NCI-H1930 (cell line): ENCODE measurements at places on chromosomes 1 and 21.

GRCh38 chr1:115978292-115978941 lies 2.1 kb downstream of the SLC22A15 start:
- no peak for DNase-seq

DNA sequence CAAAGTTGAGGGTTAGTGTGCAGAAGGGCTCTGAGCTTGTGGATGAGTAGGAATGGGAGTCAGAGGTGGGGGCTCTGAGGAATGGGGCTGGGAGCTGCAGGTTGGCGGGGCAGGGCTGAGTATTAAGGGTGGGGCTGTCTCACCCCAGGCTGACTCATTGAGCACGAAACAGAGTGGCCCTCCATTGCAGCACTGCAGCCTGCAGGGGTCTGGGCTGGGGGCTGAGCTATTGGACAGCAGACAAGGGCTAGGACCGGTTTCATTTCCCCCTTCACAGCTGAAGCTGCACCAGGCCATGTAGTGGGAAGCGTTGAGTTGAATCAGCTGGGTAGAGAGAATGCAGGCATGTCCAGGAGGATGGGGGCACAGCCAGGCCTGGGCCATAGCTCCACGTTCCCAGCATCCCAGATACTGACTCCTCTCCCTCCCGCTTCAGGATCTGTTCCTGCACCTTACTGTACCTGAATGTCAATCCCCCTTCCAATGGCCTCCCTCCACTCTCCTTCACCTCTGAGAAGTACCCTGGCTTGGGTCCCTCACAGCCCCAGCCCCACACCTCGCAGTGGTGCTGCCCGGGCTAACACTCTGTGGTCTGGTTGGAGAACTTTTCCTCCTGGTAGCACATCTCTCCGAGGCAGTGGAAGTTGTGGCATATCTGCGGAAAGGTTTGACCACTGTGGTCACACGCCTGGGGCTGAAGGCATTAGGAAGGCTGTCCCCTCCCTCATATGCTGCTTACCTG lies 4.4 kb upstream of the INPP5B start:
- no peak for DNase-seq

DNA sequence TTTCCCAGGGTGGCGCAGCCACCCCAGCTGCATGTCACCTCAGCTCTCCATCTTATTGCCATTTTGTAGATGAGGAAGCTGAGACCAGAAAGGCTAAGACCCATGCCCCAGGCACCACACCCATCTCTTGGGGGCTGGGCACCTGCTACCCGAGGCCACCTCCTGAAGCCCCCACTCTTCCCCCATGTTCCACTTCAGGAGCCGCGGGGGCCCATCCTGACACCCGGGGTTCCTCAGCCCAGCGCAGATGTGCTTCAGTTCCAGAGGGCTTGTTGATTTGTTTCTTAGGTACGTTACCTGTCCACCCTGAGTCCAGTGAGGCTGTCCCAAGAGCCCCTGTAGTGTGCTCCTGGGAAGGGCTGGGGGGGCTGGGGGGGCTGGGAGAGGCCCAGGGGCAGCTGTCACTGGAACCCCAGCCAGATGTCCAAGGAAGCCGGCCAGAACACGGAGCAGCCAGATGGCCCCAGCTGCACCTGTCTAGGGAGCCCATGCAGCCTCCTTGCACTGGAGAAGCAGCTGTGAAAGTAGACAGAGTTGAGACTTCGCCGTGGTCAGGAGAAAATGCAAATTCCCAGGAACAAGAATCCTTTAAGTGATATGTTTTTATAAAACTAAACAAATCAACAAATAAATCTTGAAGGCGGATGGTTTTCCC lies 17.1 kb upstream of the CCDC27 start:
- DNase-seq = no peak

- DNase-seq = no peak
Observed at GRCh38 chr1:19495000-19495656, 9.8 kb upstream of the CAPZB start.

- no peak for DNase-seq
Observed at GRCh38 chr1:81880781-81881180, 80.0 kb downstream of the ADGRL2 start.

- DNase-seq = no peak
Observed at GRCh38 chr1:93820554-93821422, 58.2 kb downstream of the DNTTIP2 start.

- DNase-seq = no peak
Observed at GRCh38 chr1:184187097-184187496, 135.6 kb downstream of the TSEN15 start.

- DNase-seq = no peak
Observed at GRCh38 chr1:45187725-45188124, 18.7 kb downstream of the ZSWIM5 start.

DNA sequence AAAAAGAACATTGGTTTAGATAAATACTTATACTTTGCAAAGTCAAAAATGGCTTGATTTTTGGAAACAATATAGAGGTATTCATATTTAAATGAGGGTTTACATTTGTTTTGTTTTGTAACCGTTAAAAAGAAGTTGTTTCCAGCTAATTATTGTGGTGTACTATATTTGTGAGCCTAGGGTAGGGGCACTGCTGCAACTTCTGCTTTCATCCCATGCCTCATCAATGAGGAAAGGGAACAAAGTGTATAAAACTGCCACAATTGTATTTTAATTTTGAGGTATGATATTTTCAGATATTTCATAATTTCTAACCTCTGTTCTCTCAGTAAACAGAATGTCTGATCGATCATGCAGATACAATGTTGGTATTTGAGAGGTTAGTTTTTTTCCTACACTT lies 65.3 kb upstream of the SAMD13 start:
- DNase-seq = no peak

- no peak for DNase-seq
Observed at GRCh38 chr1:228398741-228399461, 7.7 kb downstream of the TRIM11 start.

GRCh38 chr1:64487061-64487460 lies 17.1 kb downstream of the CACHD1 start:
- DNase-seq = no peak

DNA sequence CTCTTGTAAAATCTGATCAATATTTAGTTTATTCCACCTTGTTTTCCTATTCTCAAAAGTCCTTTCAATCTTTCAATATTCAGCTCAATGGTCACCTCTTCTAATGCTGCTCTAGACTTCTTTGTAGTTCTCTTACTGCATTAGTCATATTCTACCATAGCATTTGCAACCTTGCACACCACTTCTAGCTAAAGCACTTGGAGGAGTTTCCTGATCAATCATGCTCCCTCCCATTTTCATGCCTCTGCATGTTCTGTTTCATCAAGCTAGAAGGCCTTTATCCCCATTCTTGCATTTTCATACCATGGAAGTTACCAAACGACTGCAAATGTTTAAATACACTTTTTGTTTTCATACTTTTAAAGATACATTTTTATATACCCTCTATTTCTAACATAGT lies 72.1 kb downstream of the SLC5A9 start:
- DNase-seq = no peak

DNA sequence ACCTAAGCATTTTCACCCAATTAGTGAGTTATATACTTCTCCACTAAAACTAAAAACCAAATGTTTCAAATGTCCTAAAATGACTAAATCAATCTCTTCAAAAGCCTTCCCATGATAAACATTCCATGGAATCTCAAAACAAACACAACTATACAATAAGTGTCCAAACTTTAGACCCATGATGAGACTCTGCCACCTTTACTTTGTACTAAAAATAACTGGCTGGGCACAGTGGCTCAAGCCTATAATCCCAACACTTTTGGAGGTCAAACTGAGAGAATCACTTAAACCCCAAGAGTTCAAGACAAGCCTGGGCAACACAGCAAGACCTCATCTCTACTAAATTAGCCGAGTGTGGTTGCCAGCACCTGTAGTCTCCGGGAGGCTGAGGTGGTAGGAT lies 87.4 kb downstream of the EIF4G3 start:
- DNase-seq = no peak

- no peak for DNase-seq
Observed at GRCh38 chr1:219126377-219126776, 47.3 kb upstream of the LYPLAL1 start.

DNA sequence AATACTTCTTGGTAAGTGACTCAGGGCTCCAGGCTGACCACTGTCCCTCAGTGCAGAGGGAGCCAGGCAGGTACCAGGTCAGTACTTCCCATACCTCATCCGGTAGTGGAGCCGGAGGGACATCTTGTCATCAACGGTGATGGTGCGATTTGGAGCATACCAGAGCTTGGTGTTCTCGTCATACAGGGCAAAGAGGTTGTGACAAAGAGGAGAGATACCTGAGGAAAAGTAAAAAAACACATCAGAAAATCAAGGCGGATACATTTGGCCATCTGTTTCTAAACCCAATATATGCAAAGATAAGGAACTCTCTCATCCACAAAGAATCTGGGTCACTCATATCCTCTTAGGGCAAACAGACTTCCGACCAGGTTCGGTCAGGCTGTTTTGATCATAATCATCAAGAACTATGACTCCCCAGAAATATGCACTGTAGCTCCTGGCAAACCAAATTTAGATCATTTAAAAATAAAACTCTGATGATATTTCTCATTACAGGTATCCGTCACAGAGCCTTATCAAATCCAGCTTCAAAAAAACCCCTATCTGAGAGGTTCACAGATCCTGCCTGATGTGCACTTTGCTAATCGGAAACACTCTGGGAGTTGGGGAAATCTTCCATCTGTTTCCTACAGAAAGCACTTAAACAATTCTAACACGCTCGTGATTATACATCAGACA lies 87.3 kb downstream of the JAK1 start:
- DNase-seq = no peak

- no peak for DNase-seq
Observed at GRCh38 chr1:205421798-205422197, at the start of gene LEMD1. Gene LEMD1, minus strand, starts transcription at chr1:205422056. Its CDS starts 1,520 bp downstream, at chr1:205420536.

- DNase-seq = no peak
Observed at GRCh38 chr1:48402599-48402998, 69.4 kb downstream of the SPATA6 start.

GRCh38 chr1:53001128-53001527 lies 60.9 kb upstream of the PODN start:
- no peak for DNase-seq

DNA sequence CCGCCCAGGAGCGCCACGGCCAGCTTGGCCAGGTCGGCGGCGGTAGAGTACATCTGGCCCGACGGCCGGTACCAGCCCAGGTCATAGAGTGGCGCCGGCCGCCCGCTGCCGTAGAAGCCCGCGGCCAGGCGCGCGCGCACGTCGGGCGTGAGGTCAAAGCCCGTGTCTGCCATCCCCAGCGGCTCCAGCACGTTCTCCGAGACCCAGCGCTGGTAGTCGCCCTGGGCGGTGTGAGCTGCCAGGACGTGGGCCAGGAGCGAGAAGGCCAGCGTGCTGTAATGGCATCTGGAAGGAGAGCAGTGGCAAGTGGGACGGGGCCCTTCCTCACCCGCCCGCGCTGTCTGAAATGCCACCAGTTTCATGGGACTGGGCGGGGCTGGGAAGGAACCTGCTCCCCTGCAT lies 18.9 kb downstream of the LACTBL1 start:
- no peak for DNase-seq

DNA sequence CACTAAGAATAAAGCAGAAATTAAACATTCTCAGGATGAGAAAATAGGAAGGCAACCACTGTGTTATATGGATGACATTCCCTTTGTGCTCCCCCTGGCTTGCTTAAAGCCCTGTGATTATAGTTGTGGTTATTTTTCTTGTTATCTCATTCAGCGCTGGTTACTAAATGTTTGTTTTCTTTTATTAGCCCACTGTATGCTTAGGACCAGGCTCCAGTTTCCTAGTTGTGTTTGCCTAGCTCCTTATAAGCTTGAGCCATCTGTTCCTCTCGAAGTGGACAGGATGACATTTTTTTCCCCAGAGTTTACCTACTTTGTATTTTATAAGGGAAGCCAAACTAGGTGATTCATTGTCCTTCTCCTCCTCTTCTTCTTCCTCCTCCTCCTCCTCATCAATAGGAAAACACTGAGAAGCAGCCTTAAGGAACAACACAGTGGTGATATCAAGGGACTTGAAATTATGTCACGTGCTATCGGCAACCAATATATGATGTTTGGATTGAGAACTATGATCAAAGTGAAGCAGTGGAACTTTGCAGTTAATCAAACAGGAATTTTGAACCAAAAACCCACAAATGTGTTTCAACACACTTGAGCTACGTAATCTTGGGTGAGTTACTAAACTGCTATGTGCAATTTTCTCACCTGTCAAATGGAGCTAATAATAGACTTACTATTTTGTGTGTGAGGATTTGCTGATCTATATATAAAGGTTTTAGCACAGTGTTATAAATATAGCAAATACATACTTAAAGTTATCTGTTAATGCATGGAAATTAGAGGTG lies 35.1 kb upstream of the RGS7 start:
- no peak for DNase-seq

DNA sequence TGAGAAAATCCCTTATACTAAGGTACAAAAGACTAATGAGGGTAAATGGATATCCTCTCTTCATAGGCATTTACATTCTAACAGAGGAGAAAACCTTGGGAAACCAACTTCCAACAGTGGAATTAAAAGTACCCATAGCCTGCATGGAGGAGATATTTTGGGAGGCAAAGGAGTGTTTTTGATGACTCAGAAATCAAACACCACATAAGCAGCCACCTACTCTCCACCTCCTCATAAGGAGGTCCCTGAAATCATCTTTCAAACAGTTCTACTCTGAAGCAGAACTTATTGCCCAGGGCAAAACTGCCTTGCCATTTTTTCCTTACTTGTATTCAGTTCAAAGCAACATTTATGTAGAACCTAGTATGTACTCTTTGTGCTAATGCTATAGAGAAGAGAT lies 211.3 kb downstream of the KCNH1 start:
- no peak for DNase-seq

DNA sequence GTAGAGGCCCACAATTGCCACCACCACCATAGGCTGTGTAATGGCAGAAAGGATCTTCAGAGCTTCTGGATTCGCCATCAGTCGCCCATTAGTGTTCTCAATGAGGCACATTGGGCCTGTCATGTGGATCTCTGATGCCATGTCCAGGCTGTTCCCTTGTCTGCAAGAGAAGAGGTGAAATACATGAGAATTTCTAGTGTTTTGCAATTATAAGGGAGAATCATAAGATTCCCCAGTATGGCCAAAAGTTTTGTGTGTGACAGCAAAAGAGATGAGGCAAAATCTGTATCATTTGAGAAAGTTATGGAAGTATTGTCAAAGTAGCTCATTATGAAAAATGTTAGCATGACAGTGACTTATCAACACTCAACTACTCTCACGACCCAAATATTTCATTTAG lies 1.9 kb downstream of the GBP1 start:
- DNase-seq = no peak

DNA sequence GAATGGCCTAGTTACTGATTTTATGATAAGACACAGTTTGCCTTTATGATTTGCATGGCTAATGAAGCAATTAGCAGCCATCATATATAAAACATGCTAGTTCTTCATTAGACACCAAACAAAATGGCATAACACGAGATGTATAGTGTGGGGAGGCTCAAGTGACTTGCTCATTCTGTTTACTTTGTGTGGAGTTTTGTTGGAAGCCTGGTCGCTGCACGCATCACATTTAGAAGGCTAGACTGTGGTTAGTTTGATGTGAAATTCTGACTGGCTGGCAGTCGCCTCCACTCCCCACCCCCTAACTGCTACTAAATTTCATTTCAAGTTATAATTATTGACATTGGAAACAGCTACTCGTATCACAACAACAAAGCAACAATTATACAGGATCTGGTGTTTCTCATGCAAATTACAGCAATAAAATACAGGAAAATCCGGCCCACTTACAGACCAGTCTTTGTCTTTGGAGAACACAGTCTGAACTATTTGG lies 356.1 kb downstream of the LMO4 start:
- DNase-seq = no peak

- DNase-seq = no peak
Observed at GRCh38 chr1:84339503-84339902, 38.0 kb downstream of the SAMD13 start.
